Stimulated activated CD4-positive, alpha-beta T cell treated with anti-CD3 and anti-CD28 coated beads, Interleukin-2, amount 100 ng/mL, for 24 hours (primary cell): ENCODE measurements at places on chromosomes 13 and 19.

- no peak for DNase-seq
Observed at GRCh38 chr19:51274049-51274770, 23.3 kb downstream of the SIGLECL1 start.

DNA sequence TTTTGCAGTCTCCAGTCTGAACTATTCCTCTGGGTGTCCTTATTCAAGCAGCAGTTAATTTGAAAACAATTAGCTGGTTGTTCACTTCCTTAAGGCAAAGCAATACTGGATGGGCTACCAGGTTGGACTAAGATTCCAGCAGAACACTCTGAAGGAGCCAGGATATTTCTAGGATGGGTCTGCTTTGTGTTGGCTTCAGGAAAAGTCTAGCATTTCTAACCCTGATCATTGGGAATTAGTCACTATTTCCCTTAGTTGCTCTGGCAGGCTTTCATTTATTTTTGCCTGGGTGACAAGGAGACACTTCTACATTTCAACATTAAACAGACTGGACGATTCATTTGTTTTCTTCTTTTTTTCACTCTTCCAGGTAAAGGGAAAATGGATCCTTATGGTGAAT is 228.4 kb downstream of the ENOX1 start:
- DNase-seq, result no peak

GRCh38 chr19:21603431-21604231 is 98.2 kb downstream of the ZNF429 start:
- DNase-seq, result no peak

DNA sequence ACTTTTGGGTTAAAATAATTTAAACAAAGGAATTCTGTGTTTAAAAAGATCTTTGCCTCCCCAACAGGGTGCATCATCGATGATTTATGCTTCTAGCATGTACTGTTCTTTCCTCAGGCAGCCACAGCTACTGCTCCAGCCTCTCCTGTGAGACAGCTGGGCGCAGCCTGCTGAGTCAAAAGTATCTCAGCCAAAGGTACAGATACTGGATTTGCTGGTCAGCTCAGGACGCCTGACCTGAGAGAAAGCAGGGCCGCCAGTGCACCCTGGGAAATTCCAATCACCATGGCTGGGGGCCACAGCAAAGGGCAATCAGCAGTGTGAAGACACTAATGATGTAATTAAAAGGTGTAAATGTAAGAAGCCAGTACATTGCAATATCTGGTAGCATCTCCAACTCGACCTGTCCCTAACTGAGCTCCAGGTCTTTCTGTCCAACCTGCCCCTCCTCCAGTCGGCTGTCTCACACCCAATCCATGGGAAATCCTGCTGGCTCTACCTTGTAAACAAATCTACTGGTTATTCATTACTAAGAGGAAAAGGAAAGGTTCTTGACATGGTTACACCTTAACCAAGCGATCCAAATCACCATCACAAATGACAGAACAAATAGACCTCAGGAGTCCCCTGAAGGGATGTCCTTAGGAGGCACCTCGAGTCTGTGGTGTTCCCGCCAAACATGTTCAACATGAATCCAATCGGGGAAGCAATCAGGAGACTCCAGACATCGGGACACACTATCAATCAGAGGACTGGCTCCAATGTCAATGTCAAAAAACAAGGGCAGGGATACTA is 7.3 kb downstream of the OPA3 start:
- DNase-seq, result no peak

DNA sequence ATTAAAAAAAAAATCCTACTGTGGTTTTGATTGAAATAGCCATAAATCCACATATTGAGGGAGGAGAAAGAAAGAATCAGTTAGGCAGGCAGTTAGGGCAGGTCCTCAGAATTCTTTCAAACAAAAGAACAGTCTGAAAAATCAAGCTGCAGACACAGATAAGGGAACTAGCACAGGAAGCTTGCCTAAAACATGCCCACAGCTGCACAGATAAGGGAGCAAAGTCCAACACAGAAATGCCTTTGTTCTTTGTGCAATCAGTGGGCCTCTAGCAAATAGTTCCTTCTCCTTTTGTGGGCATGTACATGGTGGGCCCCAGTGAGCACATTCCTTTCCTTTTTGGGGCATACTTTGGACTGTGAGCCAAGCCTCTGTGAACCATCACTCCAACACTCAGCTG is 42.7 kb downstream of the UTP14C start:
- no peak for DNase-seq

GRCh38 chr13:43389573-43389972 is 366.2 kb downstream of the DNAJC15 start:
- DNase-seq, result no peak

- DNase-seq, result no peak
Observed at GRCh38 chr19:31534786-31535657, 185.8 kb upstream of the TSHZ3 start.

DNA sequence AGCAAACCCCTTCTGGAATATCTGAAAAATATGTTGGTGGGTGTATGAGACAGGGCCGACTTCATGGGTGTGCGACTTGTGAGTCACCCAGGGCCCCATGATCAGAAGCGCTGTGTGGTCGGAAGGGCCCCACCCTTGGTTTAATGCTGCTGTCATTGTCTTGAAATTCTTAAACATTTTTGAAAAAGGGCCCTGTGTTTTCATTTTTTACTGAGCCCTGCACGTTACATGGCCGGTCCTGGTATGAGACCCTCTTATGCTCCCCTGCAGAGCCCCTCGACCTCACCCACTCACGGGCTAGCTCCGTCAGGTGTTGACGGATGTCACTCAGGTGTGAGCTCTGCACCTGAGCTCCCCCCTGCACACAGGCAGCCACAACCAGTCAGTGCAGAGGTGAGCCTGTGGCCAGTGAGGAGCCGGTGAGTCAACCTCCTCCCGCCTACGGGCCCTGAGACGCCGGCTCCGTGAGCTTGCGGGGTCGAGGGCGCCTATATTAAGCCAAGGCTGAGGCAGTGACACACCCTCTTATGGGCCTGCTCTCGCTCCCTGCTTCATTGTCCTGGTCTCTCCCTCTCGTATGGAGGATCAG is 27.7 kb downstream of the GADD45B start:
- DNase-seq, result peak; percentile 67

GRCh38 chr13:76329004-76329403 is 557.2 kb downstream of the KCTD12 start:
- DNase-seq, result no peak

GRCh38 chr13:26941345-26942174 is 181.0 kb upstream of the GPR12 start:
- DNase-seq, result no peak

DNA sequence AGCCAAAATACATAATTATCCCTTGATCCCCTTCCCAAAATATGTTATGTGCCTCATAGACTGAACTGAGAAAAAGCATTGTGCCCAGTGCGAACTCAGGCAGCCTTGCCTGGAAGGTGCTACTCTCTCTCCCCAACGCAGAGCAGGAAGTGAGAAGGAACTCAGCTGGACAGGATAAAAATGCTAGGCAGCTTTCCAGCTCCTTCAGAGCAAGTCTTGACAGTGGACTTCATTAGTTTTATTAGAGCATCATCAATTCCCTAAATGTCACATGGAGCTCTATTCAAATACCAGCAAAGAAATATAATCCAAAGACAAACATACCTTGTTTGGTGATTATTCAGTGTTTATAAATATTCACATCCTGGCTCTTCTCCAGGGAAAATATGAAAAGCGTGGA is 202.4 kb downstream of the RFC3 start:
- DNase-seq, result no peak

DNA sequence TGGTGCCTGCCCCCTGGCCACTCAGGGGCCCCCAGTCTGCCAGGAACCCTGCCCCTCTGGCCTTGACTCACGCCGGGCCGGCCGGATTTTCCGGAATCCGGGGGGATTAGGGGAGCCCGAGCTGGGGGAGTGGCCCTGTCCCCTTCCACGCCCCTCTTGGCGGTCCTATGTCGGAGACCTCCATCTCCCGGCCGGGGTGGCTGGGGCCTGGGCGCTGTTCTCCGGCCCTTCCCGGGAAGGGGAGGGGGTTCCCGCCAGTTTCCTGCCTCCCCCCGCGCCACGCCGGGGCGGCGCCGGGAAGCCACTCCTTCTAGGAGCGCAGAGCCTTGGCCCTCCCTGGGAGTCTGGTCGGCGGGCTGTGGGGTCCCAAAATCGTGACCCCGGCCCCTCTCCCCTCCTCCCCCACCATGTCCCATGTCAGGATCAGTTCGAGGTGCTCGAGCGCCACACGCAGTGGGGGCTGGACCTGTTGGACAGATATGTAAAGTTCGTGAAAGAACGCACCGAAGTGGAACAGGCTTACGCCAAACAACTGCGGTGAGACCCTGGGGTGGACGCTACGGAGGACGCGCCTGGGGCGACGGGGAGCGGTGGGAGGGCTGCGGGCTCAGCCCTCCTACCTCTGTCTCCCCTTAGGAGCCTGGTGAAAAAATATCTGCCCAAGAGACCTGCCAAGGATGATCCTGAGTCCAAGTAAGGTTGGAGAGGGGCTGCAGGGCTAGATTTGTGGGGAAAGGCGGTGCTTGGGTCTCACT is 1.3 kb downstream of the TRIP10 start:
- peak; percentile 26 for DNase-seq

DNA sequence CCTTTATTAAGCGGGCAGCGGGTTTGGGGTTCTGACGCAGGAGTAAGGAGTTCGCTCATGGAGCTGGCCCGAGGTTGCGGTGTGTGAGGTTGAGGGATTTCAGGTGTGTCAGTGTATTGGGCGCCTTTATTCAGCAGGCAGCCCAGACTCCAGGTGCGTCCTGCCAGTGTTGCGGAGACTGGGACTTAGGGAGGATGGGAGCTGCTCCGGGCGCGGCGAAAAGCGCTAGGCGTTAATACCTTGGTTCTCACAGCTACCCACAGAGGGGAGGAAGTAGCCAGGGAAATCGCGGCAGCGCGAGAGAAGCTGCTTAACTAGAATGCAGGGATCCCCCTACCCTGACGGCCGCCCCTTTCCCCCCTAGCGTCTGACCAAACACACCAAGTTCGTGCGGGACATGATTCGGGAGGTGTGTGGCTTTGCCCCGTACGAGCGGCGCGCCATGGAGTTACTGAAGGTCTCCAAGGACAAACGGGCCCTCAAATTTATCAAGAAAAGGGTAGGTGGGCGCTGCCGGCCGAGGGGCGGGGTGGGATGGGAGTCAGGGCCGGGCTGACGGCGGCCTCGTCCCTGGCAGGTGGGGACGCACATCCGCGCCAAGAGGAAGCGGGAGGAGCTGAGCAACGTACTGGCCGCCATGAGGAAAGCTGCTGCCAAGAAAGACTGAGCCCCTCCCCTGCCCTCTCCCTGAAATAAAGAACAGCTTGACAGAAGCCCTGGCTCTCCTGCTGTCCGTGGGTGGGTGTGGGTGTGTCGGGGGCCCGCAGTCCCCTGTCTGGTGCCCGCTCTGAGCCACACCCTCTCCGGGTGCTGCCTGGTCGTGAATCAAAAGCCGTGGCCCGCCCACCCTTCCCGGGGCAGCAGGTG is 1.1 kb downstream of the RPL36 start:
- DNase-seq, result peak; percentile 74

DNA sequence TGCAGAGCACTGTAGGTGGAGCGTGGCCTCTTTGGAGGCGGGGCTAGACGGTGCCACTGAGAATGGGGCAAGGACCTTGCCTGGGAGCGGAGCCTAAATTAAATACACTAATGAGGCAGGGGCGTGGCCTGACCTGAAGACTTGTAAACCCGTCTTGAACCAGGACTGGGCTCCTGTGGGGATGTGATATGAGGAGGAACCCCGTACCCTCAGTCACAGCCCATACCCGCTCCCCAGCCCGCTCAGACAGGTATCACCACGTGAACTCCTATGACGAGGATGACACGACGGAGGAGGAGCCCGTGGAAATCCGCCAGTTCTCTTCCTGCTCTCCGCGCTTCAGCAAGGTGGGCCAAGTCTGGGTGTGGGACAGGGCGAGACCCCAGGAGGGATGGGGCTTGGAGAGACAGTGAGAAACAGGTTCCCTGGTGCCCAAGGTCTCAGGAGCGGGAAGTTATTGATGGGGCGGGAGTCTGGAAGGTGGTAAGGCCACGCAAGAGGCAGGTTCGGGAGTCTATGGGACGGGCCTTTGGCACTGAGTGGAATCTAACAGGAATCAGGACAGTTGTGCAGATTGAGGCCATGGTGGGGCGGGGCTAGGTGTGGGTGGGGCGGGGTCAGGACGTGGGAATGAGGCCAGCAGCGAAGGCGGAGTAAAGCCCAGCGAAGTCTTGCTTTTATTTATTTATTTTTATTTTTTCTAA is 14.7 kb downstream of the DNASE2 start:
- DNase-seq, result no peak

DNA sequence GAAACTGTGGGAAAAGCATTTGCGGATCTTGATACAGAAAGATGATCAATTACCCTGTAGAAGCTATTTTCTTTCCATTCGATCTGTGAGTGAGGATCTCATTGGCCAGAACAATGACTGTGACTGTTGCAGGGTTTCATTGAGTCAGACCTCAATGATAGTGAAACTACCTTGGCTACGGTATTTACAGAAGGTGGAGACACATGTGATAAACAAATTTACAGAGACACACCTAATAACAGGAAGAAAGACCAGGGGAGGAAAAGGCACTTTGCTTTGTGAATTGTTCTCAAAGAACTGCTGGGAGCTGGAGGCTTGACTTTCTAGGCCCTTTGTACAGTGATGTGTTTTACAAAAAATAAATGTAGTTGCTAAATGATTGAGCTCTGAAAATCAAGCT is 19.9 kb upstream of the ARGLU1 start:
- DNase-seq, result no peak

GRCh38 chr13:43514311-43514710 is 272.5 kb downstream of the ENOX1 start:
- no peak for DNase-seq

DNA sequence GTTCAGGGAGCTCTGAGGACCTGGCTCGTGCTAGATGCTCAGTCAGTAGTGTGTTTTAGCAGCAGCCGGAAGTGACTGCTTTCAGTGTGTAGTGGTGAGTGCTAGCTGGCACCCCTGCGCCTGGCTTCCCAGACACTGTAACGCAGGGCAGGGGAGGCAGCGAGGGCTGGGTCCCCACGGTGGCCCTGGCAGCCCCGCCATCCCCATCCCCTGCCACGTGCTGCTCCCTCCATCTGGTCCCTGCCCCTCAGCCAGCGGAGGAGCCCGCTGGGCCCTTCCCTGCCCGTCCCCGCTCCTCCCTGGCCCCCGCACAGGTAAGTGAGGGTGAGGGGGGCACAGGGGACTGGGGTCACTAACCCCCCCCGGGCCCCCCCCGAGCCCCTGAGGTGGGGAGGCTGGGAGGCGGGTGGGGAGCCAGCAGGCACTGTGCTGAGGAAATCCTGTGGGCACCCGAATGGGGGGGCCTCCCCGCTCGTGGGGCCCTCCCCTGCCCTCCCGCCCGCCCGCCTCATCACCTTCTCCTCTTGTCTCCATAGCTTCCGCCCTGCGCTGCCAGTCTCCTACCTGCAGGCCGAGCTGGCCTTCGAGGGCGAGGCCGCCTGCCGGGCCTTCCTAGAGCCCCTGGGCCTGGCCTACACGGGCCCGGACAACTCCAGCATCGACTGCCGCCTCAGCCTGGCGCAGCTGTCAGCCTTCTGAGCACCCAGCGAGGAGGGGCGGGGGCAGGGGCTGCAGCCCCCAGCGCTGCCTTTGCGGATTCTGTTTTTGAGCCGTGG is 3.2 kb downstream of the LENG9 start:
- DNase-seq, result no peak

- DNase-seq, result no peak
Observed at GRCh38 chr13:32299893-32300292, 15.3 kb downstream of the ZAR1L start.

GRCh38 chr19:39082745-39083598 is 1.2 kb upstream of the ACP7 start:
- no peak for DNase-seq

- peak; percentile 40 for DNase-seq
Observed at GRCh38 chr13:95300625-95301182, 547 bp downstream of the ABCC4 start.
